Activated T-cell treated with anti-CD3 and anti-CD28 coated beads for 48 hours (primary cell): ENCODE measurements at places on chromosomes 5 and 9.

DNA sequence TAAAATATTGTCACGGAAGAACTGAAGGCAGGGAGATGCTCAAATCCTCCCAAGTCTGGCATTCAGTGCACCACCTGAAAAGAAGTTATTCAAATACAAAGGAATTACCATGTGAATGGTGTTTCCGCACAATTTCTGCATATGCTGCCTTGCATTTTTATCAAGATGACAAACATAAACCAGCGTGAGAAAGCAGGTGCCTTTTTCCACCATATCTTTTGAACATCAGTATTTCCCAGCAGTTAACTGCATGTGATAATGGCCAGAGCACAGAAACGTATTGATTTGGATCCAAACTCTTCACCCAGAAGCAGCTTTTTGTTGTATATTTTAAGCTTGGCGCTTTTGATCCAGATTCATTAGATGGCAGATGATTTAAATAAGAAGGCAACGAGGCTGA is 808.0 kb downstream of the TLE1 start:
- no peak for DNase-seq

DNA sequence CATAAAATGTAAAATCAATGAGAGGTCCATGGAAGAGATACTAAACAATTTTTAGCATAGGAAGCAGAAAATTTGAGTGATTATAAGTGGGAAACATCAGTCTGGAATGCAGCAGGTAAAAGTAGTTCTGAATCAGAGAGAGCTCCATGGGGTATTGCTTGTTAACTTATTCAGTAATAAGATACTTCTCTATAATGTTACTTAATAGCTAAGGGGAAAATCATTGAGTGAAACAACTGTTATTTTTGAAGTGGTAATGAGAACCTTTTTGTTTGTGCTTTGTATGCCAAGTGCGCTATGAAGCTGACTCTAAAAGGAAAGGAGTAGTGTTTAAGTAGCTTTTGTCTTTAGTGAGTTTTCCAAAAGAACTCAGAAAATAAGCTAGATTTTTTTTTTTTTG is 95.2 kb downstream of the ERBIN start:
- DNase-seq = no peak

DNA sequence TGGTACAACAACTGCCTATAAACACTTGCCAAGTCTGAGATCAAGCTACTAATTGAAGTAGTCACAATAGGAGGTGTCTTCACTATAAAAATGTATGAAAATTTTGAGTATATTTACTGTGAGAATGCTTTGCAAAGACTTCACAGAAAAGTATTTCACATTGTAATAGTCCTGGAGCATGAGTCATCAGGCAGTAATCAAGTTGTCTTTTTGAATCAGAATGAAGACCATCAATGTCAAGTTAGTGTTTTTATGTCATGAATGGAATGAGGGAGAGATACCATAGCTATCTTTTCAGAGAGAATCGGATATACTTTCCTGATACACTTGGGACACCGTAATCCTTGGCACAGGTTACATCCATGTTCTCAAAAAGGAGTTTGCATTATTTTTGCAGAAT is 466.9 kb upstream of the ARRDC3 start:
- DNase-seq = no peak

DNA sequence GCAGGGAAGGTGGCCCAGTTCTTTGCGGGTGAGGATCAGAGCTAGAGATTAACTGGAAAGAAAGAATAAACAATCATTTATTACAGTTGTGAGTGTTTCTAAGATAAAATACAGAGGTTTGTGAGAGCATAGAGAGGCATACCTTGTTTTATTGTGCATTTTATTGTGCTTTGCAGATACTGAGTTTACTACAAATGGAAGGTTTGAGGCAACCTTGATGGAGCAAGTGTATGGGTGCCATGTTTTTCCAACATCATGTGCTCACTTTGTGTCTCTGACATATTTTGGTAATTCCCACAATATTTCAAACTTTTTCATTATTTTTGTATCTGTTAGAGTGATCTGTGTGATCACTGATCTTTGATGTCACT is 715 bp upstream of the C5orf34 start:
- no peak for DNase-seq

DNA sequence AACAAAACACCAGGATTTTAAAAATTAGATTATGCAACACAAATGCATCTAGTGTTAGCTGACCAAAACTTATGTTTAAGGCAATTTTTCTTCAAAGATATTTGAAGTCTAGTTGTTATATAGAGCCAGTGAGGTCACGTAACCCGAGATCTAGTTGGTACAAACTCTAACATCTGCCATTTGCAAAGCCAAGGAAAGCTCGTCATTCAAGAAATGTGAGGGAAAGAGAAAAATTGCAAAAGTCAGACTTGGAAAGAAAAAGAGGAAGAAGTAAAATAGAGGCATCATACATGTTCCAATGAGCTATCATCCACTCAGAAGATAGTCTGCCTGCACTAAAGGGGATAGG is 293.4 kb upstream of the PUM3 start:
- no peak for DNase-seq

GRCh38 chr9:19656704-19657103 is 132.1 kb downstream of the SLC24A2 start:
- DNase-seq = no peak

- DNase-seq = no peak
Measured at GRCh38 chr9:120941046-120941770, 14.6 kb upstream of the TRAF1 start.

DNA sequence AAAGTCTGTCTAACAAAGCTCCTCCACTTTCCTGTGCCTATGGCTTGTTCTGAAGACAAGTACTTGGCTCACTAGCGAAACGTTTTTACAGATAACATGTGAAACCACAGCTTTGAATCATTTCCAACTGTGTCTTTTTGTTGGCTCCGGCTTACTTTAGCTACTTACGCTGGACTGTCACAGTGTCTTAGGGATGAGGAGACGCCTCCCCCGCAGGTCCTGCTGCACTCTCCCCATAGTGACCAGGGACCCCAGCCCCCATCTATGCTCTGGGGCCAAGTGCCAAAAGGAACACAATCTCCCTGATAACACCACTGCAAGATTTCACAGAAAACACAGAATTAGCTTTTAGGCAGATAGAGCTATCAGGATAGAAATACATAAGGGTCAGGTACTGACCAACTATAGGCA is 219.1 kb downstream of the ADAMTS6 start:
- DNase-seq = no peak

- DNase-seq = no peak
Measured at GRCh38 chr9:89191004-89191403, 12.4 kb upstream of the SHC3 start.

- DNase-seq = no peak
Measured at GRCh38 chr5:1330847-1331831, 13.8 kb downstream of the CLPTM1L start.

DNA sequence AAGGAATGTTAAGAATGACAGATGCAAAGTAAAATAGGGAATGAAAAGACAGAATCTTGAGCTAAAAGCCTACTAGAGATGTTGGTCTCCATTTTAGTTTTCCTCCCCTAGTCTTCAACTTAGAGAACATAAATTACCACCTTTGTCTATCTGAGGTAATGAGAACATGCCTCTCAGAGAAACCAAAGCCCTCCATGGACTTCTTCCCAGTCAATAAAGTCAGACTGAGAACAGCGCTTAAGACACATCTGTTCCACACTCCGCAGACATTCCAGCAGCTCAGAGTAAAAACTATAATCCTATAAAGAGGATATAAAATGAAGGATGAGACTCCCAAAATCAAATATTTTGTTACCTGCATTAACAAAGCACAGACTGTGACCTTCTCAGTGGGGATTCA is 79.2 kb downstream of the DPYSL3 start:
- DNase-seq = no peak

DNA sequence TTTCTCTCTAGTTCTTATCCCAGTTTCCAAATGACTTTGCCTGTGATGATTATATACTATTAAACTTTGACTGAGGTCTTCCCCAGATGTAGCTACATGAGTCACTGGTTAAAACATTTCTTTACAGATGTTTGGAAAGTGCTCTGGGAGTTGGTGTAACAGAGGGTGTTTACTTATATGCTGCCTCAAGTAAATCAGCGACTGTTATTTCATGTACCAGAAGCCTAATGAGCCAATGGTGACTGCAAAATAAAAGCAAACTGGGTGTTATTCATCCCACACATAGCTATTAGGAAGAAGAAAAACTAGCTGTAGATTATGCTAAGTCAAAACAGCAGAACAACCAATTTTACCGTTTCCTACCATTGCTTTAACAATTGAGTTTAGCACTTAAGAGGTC is 929.7 kb upstream of the SEMA6A start:
- DNase-seq = no peak

GRCh38 chr9:126125177-126125576 is 201.5 kb upstream of the MVB12B start:
- DNase-seq = no peak

GRCh38 chr9:131260751-131261452 is 15.4 kb downstream of the FAM78A start:
- no peak for DNase-seq

- DNase-seq = no peak
Measured at GRCh38 chr5:170756691-170757090, 26.8 kb upstream of the GABRP start.

DNA sequence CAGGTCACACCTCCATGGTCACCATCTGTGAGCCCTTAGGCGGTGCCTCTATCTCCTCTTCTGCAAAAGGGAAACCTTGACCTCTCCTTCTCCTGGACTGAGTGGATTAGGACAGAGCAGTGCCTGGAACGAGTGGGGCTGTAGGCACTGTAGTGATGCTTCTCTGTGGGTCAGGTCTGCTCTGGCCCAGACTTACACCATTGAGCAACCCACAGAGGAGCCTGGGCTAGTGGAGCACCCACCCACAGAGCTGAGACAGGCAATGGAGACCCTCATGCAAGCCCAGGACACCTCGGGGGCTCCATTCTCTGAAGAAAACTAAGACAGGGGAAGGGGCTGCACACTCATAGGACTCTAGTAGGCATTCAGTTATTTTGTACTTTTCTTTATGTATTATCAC is 400.6 kb downstream of the GADD45G start:
- DNase-seq = no peak

DNA sequence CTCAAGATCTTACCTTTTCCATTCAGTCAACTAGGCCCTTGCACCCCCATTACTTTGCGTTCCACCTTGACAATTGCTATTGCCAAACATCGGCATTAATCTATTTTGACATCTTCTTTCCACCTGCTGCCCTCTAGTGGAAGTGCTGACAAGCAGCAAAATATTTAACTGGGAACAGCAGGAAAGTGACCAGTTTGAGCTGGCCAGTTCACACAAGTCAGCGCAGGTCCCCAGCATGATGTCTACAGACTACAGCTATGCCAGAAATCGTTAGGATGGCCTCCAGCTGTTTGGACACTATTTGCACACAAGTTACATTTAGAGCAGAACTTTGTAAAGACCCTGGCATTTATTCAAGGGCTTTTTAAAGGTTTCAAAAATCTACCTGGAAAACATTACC is 160.1 kb downstream of the GHR start:
- DNase-seq = no peak

GRCh38 chr5:4013106-4013898 is 417.7 kb downstream of the IRX1 start:
- DNase-seq = no peak

- DNase-seq = no peak
Measured at GRCh38 chr9:15640121-15640520, 87.3 kb downstream of the CCDC171 start.

- DNase-seq = no peak
Measured at GRCh38 chr9:68983522-68984424, 30.1 kb downstream of the PRKACG start.

GRCh38 chr9:134879664-134880483 is 736 bp upstream of the FCN2 start:
- DNase-seq = no peak

DNA sequence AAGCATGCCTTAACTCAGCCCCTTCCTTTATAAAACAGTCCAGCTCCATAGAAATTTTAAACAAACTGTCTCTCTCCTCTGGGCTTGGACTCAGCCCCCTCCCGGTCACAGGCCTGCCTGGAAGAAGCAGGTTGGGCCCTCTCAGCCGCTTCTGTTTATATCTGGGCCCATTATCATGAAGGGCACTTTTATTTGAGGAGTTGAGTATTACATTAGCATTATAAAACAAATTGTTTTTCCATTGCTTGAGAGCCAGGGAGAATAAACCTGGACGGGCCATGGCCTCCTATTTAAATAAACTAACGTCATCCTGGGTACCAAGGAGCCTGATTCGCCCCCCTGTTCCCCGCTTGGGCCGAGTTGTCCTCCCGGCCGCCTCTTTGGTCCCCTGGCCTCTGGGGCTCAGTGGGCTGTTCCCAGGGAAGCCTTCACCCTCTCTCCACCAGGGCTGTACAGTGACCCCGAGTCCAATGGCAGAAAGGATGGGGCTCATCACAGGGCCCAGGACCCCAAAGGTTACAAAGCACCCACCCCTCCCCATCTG is 13.2 kb downstream of the IRX2 start:
- no peak for DNase-seq

- DNase-seq = no peak
Measured at GRCh38 chr9:136206602-136207275, 1.8 kb upstream of the LHX3 start.

DNA sequence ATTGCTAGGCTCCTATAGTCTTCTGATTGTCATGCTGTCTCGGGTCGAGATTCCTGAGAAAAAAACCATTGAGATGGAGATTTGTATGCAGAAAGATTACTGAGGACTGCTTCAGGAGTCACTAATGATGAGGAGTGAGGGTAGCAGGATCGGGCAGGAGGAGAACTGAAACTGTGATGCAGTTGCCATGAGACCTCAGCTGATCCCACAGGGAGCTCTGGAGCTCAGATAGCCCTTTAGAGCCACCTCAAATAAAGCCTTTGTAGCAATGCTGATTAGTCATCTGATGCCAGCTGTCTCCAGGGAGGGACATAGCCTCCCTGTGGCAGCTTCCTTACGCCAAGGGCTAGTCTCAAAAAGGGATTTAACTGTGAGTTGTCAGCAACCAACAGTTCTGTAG is 256.9 kb downstream of the DMAC1 start:
- DNase-seq = no peak

- DNase-seq = no peak
Measured at GRCh38 chr9:15156241-15156640, 150.8 kb downstream of the TTC39B start.

GRCh38 chr5:92613546-92613945 is 967.5 kb downstream of the NR2F1-AS1 start:
- no peak for DNase-seq

- no peak for DNase-seq
Measured at GRCh38 chr5:149153193-149153750, 12.0 kb downstream of the ABLIM3 start.

GRCh38 chr5:54206580-54207229 is 103.7 kb downstream of the ARL15 start:
- no peak for DNase-seq

- no peak for DNase-seq
Measured at GRCh38 chr5:14202462-14202861, 59.3 kb downstream of the TRIO start.

- DNase-seq = no peak
Measured at GRCh38 chr9:126636983-126637798, 23.5 kb downstream of the LMX1B start.

DNA sequence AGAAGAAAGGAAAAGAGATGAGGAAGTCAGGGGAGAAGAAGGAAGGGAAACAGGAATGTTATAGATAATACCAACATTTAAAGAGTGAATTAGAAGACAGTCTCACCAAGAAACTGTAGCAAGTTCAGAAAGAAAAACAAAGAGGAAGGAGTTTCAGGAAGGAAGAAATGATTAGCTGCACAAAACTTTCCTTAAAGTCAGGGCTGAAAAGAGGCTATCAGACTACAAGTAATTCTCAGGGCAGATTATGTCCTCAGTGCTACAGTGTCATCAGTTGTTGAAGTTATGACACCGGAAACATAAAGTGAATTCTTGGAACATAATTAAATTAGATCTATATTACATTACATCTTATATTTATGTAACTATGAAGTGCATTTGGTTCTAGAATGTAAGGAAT is 226.9 kb downstream of the ARRDC3 start:
- DNase-seq = no peak

- DNase-seq = no peak
Measured at GRCh38 chr5:9430306-9430705, 115.6 kb downstream of the SEMA5A start.
